Activated CD4-positive, alpha-beta T cell treated with anti-CD3 and anti-CD28 coated beads, Interleukin-2, amount 10 ng/mL, durations not matched to agents 7 days and 5 days (primary cell): ENCODE measurements at places on chromosomes 7 and 10.

GRCh38 chr10:9450801-9451200 is 1396.3 kb downstream of the GATA3 start:
- DNase-seq = no peak

GRCh38 chr7:42932811-42933591 is 825 bp downstream of the MRPL32 start:
- no peak for DNase-seq

DNA sequence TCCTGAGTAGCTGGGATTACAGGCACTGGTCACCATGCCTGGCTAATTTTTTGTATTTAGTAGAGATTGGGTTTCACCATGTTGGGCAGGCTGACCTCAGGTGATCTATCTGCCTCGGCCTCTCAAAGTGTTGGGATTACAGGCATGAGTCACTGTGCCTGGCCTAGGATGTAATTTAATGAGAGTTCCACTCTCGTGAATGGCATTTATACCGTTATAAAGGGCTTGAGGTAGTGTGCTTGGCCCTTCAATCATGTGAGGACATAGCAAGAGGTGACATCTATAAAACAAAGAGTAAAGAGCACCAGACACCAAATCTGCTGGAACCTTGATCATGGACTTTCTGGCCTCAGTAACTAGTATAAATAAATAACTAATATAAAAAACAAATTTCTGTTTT is 93.5 kb upstream of the PPP1R9A start:
- no peak for DNase-seq

GRCh38 chr7:130932667-130933432 is 198.8 kb upstream of the KLF14 start:
- no peak for DNase-seq

DNA sequence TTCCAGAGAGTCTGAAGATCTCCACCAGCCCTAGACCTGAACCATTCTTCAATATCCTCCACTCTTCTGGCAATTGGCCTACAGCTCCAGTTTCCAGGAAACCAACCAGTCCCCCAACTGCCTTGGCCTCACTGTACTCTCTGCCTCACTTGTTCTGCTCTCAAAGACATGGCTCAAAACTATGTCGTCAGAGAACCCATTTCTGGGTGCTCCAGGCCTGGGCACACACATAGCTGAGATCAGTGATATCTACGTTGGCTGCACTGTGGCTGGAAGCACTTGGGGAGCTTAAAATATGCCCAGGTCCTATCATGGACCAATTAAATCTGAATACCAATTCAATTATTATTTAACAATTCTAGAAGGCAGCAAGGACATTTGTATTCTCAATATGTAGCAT is 93.1 kb downstream of the COBL start:
- no peak for DNase-seq

DNA sequence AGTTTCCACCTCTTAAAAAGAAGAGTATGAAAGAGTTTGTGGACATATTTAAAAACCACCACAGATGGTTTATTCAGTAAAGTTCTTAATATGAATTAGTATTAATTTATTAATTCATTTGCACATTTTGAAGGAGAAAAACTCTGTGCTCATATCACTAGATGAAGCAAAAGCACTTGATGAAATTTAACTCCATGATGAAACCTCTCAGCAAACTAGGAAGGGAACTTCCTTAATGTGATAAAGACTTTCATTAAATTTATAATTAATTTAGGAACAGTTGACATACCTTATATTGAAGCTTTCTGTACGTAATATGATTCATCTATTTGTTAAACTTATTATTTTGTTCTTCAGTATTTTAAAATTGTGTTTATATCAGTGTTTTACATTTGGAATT is 99.4 kb downstream of the MMRN2 start:
- no peak for DNase-seq

- DNase-seq = no peak
Measured at GRCh38 chr10:74096777-74097176, 53.9 kb downstream of the AP3M1 start.

- no peak for DNase-seq
Measured at GRCh38 chr10:14737808-14738545, 36.7 kb downstream of the FAM107B start.

GRCh38 chr10:113480851-113481502 is 71.9 kb upstream of the HABP2 start:
- no peak for DNase-seq

DNA sequence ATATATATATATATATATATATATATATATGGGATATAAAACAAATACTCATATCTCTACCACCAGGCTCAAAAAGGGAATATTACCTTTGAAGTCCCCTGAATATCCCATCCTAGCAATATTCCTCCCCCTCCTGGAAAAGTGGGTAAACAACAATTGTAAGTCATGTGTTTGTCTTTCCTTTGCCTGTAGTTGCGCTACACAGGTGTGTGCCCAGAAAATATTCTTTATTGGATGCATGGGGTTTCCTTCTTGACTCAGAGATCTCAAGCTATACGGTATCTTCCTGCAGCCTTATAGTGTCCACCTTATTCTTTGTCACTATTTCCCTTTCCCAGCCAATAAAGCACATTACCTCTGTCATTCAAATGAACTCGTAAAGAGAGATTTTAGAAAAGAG is 54.2 kb downstream of the MET start:
- no peak for DNase-seq

DNA sequence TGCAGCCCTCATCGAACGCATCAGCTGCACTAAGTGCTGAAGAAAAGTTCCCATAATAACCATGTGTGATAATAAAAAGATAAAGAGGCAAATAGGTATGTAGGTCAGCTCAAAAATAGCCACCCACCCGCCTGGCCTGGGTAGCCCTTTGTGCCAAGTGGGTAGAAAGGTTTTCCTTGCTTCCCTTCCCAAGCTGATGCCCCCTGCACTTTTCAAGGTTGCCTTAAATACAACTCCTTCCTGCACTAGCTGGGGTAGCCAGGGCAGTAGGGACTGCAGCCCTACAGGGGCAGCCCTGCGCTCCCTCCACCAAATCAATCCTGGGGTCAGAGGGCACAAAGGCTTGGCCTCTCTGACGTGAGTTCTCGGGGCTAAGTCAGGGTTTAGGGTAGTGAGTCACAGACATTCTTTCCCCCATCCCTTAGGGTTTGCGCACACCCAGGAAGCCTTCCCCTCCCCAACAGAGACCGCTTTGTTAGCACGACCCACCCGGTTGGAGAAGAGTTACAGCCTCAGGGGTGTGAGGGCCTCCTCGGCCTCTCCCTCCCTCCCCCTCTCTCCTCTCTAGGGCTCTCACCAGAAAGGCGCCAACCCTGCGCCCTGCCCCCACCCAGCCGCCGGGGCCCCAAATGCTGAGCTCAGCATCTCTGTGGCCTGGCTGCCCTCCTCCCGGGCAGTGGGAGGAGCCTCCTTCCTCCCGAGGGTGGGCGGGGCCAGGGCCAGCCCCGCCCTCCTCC is 13.3 kb upstream of the DDIT4 start:
- peak; percentile 89 for DNase-seq

DNA sequence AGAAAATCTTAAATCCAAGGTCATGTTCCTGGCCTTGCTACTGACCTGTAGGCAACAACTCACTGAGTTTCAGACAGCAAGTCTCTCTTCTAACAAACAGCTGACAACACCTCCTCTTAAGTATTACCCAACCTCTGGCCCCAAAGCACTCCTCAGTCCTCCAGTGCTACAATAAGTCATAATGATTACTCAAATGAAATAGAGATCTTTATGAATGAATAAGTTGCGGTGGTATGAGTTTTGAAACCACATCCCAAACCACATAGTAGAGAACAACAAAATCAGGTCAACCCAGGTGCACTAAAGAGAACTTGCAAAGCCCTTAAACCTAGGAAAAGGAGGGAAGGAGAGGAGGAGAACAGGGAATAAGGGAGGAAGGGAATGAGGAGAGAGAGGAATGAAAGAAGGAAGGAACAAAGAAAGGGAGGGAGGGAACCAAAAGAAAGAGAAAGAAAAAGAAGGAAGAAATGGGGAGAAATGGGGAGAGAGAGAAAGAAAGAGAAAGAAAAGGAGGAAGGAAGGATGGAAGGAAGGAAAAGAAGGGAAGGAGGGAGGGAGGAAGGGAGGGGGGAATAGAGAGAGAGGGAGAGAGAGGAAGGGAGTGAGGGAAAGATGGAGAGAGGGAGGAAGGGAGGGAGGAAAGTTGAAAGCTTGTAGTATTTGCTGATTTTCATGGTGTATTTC is 142.8 kb upstream of the CALCR start:
- no peak for DNase-seq

GRCh38 chr10:73263693-73264347 is 11.4 kb upstream of the MRPS16 start:
- DNase-seq = peak; percentile 17

GRCh38 chr7:95883217-95883616 is 110.9 kb downstream of the DYNC1I1 start:
- no peak for DNase-seq

DNA sequence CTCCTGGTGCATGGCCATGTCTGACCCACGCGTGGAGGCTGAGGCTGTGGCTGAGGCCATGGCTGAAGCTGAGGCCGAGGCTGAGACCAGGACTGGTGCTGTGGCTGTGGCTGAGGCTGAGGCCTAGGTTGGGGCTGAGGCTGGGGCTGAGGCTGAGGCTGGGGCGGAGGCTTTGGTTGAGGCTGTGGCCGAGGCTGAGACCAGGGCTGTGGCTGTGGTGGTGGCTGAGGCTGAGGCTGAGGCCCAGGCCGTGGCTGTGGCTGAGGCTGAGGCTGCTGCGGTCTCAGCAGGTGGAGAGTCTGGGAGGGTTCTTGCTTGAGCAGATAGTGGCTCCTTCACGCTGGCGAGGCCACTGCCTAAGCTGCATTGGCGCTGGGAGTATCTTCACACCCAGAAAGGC is 76.4 kb downstream of the WDR37 start:
- DNase-seq = no peak

GRCh38 chr7:114409750-114410149 is 4.9 kb upstream of the FOXP2 start:
- no peak for DNase-seq

GRCh38 chr10:19570120-19570519 is 246.1 kb upstream of the PLXDC2 start:
- DNase-seq = no peak

DNA sequence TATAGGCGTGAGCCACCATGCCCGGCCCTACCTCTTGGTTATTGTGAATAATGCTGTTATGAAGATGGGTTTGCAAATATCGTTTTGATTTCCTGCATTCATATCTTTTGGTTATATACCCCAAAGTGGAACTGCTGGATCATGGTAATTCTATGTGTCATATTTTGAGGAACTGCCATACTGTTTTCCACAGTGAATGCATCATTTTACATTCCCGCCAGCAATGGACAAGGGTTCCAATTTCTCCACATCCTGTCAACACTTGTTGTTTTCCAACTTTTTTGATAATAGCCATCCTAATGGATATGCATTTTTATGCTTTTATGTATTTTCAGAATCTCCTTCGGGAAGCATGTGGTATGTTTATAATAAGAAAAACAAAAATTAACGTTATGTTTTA is 128.2 kb downstream of the KCNMA1 start:
- no peak for DNase-seq

DNA sequence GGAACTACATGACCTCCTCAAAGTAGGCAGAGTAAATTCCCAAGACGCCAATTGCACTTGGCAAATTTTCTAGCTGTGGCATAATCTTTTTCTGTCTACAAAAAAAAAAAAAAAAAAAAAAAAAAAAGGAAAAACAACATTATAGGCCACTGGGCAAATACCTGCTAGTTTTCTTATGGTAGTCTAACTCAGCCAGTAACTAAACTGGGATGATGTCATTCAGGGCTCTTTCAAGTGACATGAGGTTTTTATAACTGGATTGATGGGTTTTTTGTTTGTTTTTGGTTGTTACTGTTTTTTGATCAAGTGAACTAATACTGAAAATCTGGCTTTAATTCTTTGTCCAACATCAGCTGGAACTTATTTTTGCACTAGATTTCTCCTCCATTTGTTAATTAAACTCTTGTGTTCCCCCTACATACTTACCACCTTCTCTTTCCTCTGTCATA is 7.4 kb upstream of the VIM start:
- no peak for DNase-seq

DNA sequence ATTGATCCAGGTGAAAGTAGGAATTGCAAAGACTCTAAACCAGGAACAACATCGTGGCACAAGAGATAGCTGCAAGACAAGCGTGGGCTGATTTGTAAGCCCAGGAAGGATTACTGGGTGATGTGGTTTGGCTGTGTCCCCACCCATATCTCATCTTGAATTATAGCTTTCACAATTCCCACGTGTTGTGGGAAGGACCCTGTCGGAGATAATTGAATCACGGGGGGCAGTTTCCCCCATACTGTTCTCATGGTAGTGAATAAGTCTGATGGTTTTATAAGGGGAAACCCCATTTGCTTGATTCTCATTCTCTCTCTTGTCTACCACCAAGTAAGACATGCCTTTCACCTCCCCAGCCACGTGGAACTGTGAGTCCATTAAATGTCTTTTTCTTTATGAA is 59.5 kb downstream of the ST8SIA6 start:
- no peak for DNase-seq

- DNase-seq = no peak
Measured at GRCh38 chr7:157396316-157397035, 59.7 kb downstream of the DNAJB6 start.

- no peak for DNase-seq
Measured at GRCh38 chr7:20514364-20514763, 101.1 kb upstream of the ABCB5 start.

- DNase-seq = no peak
Measured at GRCh38 chr7:956031-956430, 1.6 kb upstream of the ADAP1 start.

GRCh38 chr7:34939175-34939574 is 98.1 kb downstream of the DPY19L1 start:
- no peak for DNase-seq

GRCh38 chr10:96211764-96212163 is 59.6 kb downstream of the BLNK start:
- DNase-seq = no peak

DNA sequence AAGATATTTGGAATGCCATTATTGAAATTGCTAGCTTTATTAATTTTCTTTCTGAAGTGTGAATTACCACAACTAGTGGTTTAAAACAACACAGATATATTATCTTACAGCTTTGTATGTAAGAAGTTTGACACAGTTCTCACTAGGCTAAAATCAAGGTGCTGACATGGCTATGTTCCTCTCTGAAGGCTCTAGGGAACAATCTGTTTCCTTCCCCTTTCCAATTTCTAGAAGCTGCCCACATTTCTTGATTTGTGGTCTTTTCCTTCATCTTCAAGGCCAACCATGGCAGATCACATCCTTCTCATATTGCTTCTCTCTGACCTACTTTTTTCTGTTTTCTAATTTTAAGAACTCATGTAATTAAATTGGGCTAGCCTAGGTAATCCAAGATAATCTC is 43.3 kb upstream of the SLC26A3 start:
- no peak for DNase-seq

- DNase-seq = peak; percentile 57
Measured at GRCh38 chr10:86899670-86900276, 57.6 kb downstream of the MMRN2 start.

DNA sequence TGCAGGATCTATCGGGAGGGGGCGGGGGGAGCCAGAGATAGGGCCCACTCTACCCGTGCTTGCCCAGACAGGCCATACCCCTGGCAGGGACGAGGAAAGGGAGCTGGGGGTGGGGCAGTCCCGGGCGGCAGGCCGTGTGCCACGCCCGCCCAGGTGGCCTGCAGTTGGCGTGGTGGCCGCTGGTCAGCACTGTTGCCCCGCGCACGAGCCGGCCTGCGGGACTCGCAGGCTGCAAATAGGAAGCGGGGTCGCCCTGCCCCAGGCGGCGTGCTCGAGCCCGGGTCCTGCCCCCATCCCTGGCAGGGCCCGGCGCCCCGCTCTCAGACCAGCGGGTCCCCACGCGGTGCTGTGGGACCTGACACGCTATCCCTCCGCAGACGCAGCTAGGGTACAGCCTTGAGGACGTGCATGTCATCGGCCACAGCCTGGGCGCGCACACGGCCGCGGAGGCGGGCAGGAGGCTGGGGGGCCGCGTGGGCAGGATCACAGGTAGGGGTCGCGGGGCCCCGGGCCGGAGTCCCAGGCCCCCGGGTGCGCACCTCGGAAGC is 6.7 kb downstream of the PNLIPRP2 start:
- DNase-seq = no peak
